ENCODE measurements at places on chromosomes 4 and X. TPM values are rescaled to one million over a fixed set of nuclear protein-coding genes. Genes with fewer than 3 reads are reported as not detected.
A peak's percentile ranks its signal among the peaks of the same experiment; 100 is the strongest.

GRCh38 chr4:56424697-56425514 lies 10.5 kb downstream of the PPAT start:
- no peaks in the 10 kb centered on the region for H3K27me3 ChIP-seq
- DNase-seq = peak; percentile 26
- no peaks in the 10 kb centered on the region for H3K36me3 ChIP-seq

DNA sequence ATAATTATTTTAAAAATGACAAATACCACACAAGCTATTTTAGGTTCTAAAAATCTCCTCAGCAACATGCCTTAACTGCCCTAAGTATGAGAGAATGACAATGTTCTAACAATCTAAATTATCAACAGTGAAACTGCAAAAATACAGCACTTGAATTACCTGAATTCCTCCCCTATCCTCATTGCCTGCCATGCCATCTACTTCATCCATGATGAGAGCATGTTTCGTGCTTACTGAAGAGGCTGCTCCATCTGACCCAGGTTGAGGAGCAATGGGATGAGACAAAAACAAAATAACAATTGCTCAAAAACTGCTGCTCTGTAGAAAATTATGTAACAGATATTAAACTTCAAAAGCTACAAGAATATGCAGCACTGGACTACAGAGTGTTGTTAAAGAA lies 63.3 kb downstream of the RFC1 start:
- no peaks in the 10 kb centered on the region for H3K4me1 ChIP-seq
- peaks cover 27% of the 10 kb centered on the region for H3K36me3 ChIP-seq
- no peaks in the 10 kb centered on the region for H3K27me3 ChIP-seq
- DNase-seq = no peak
- H3K4me3 ChIP-seq = no peak overlapping the region

The NCAPG gene
- total RNA-seq = 54.1 TPM

The EFHC2 gene
- total RNA-seq = not detected

DNA sequence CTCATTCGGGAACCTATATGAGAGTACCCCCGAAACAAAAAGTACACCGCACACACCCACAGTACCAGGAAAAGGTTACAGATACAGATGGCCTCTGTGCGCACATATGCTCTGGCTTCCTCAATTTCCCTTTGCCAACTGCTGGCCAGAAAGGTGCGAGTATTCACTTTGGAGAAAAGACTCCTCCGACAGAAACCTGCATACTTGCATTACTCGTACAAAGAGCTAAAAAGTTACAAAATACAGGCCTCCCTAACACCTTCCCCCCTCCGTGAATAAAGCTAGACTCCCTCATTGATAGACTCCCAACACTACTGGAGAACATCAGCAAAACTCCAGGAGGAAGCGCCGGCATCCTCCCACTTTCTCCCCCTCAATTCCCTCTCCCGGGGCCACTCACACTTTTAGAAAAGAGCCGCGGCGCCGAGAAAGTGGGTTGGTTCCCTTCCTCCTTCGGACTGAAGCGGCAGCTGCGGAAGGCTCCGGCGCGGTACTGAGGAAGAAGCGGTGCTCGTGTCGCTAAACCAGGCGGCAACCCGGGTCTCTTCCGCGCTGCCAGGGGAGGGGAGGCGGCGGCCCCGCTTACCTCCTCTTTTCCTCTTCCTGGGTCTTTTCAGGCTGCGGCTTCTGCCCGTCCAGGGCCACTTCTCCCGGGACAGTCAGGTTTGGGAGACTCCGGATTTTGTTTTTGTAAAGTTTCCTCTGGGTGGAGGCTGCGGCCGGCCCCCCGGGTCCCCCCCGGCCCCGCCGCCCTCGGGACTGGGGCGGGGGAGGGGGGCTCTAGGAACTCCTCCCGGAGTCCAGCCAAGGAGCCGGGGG lies 1.1 kb downstream of the FBXW7 start:
- H3K4me1 ChIP-seq = peaks cover 13% of the 10 kb centered on the region
- peak overlapping the region; percentile 93 for H3K4me3 ChIP-seq
- H3K27ac ChIP-seq = no peak overlapping the region
- H3K36me3 ChIP-seq = peaks cover 16% of the 10 kb centered on the region
- H3K27me3 ChIP-seq = no peaks in the 10 kb centered on the region

DNA sequence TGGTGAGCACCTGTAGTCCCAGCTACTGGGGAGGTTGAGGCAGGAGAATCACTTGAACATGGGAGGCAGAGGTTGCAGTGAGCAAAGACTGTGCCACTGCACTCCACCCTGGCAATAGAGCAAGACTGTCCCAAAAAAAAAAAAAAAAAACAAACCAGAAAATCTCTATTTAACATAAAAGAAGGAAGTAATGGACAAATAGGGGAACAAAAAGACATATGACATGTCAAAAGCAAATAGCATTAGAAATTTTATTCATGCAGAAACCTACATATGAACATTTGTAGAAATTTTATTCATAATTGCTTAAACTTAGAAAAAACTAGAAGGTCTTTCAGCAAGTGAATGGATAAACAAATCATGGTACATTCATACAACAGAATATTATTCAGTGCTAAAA lies 97.1 kb upstream of the SH3RF1 start:
- DNase-seq = no peak
- no peaks in the 10 kb centered on the region for H3K36me3 ChIP-seq
- H3K4me3 ChIP-seq = no peak overlapping the region
- H3K27ac ChIP-seq = no peak overlapping the region
- H3K27me3 ChIP-seq = no peaks in the 10 kb centered on the region

The FATE1 gene
- not detected for total RNA-seq

DNA sequence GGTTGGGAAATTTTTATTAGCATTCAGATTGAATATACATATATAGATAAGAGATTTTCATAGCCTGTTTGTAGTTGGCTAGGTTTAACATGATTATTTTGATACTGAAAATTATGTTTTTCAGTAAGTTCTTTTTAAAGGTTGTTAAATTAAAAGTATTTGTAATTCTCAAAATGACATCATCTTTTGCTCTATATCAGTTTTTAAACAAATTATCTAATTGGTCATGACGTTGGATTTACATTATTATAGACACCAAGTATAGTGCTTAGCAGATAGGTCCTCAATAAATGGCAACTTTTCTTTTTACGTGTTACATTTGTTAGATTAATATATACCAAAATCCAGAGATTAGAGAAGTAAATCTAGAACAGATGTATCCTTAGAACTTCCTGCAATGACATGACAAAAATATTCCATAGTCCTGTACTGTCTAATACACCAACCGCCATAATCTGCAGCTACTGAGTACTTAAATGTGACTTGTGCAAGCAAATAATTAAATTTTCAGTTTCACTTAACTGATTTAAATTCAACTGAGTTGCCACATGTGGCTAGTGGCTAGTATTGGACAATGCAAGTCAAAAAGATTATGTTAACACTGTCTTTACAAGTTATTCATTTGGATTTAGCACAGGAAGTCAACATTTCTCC lies 1613.1 kb upstream of the TENM3 start:
- H3K27me3 ChIP-seq = peaks cover 3% of the 10 kb centered on the region
- no peaks in the 10 kb centered on the region for H3K36me3 ChIP-seq
- no peak for DNase-seq
- H3K4me1 ChIP-seq = peaks cover 7% of the 10 kb centered on the region

- peak; percentile 17 for DNase-seq
- no peaks in the 10 kb centered on the region for H3K36me3 ChIP-seq
- H3K27me3 ChIP-seq = no peaks in the 10 kb centered on the region
- H3K4me1 ChIP-seq = no peaks in the 10 kb centered on the region
- H3K4me3 ChIP-seq = peak overlapping the region; percentile 48
Observed at GRCh38 chrX:80808881-80809411, 731 bp downstream of the BRWD3 start.

- no peaks in the 10 kb centered on the region for H3K27me3 ChIP-seq
- no peak for DNase-seq
Observed at GRCh38 chrX:54087661-54088060, 43.4 kb upstream of the PHF8 start.

The STS gene
- 2.4 TPM for total RNA-seq

- no peak for DNase-seq
- H3K27ac ChIP-seq = no peak overlapping the region
- no peaks in the 10 kb centered on the region for H3K4me1 ChIP-seq
- no peaks in the 10 kb centered on the region for H3K36me3 ChIP-seq
- H3K27me3 ChIP-seq = peaks cover 9% of the 10 kb centered on the region
- H3K4me3 ChIP-seq = no peak overlapping the region
Observed at GRCh38 chr4:89567936-89568335, 260.3 kb upstream of the GPRIN3 start.

The FGF13 gene
- total RNA-seq = 7.0 TPM

The MPP1 gene
- total RNA-seq = 40.1 TPM

- no peak for DNase-seq
- no peaks in the 10 kb centered on the region for H3K27me3 ChIP-seq
- no peaks in the 10 kb centered on the region for H3K36me3 ChIP-seq
- no peak overlapping the region for H3K27ac ChIP-seq
- H3K4me1 ChIP-seq = no peaks in the 10 kb centered on the region
Observed at GRCh38 chr4:103948244-103949018, 228.6 kb upstream of the TACR3 start.

DNA sequence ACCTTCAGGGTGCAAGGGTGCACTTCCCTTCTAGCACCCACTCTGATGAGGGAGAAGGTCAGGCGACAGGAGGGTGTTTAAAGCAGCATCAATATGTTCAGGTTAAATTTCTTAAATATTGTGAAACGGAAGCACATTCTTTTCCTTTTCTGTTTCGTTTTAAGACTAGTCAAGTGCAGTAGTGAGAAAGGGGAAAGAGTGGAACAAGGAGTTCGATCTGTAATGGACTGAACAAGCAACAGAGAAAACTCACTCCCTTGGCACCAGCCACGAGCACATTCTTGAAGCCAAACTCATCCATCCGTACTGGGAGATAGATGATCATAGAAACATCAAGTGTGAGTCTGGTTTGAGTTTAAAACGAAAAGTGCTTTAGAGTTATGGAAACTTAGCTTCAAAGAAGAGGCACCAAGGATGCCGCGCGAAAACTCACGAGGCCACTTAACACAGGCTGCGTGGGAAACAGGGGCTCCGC lies 815 bp downstream of the FAM53A start:
- no peak for DNase-seq
- peaks cover 14% of the 10 kb centered on the region for H3K4me1 ChIP-seq
- no peaks in the 10 kb centered on the region for H3K36me3 ChIP-seq
- H3K27me3 ChIP-seq = no peaks in the 10 kb centered on the region
- H3K4me3 ChIP-seq = peak overlapping the region; percentile 46
